ENCODE measurements at places on chromosomes 1 and 21. TPM values are rescaled to one million over a fixed set of nuclear protein-coding genes. Genes with fewer than 3 reads are reported as not detected.

- no peaks in the 10 kb centered on the region for H3K4me1 ChIP-seq
- H3K36me3 ChIP-seq: no peaks in the 10 kb centered on the region
- H3K4me3 ChIP-seq: no peak overlapping the region
- no peaks in the 10 kb centered on the region for H3K27me3 ChIP-seq
- no peak for DNase-seq
- H3K27ac ChIP-seq: no peak overlapping the region
Observed at GRCh38 chr1:198003468-198003867, 86.3 kb downstream of the LHX9 start.

- peaks cover 20% of the 10 kb centered on the region for H3K36me3 ChIP-seq
- H3K4me3 ChIP-seq: no peak overlapping the region
- H3K27ac ChIP-seq: peak overlapping the region; percentile 84
- H3K4me1 ChIP-seq: peaks cover 27% of the 10 kb centered on the region
- DNase-seq: no peak
Observed at GRCh38 chr1:10509809-10510509, 35.2 kb downstream of the PEX14 start.

DNA sequence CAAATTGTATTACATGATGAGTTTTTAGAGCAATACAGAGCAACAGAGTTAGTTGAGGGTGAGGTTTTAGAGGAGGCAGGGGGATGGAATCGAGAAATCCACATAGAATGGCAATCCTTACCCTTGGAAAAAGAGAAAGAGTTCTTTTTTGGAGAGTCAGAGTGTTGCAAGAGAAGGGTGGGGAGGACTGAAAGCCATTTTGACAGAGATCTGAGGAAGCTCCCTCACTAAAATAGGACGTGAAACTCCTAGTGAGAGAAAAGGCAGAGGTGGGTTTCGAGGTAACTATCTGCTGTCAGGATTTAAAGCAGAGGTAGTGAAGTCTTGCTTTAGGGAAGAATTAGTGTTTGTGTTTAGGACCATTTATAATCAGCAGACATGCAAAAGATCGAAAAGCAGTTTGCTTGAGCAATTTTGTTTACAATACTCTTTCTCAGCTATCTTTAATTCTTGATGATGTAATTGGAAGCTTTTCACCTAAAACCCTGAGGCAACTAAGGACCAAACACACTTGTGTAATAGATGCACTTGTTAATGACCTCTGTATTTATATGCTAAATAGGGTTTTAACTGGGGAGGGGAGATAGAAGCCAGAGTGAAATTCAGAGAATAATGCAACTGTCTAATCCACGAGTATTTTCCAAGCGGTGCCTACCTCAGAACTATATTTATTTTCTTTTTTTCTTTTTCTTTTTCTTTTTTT lies 20.0 kb downstream of the ADAMTS5 start:
- H3K36me3 ChIP-seq: no peaks in the 10 kb centered on the region
- no peaks in the 10 kb centered on the region for H3K27me3 ChIP-seq

LYPD8 gene
- 1.0 TPM for total RNA-seq

NHLH1 gene
- 0.78 TPM for total RNA-seq
